ENCODE measurements at places on chromosomes 13 and 19. TPM values are rescaled to one million over a fixed set of nuclear protein-coding genes. Genes with fewer than 3 reads are reported as not detected.

ATP4A gene
- total RNA-seq, result not detected

DNA sequence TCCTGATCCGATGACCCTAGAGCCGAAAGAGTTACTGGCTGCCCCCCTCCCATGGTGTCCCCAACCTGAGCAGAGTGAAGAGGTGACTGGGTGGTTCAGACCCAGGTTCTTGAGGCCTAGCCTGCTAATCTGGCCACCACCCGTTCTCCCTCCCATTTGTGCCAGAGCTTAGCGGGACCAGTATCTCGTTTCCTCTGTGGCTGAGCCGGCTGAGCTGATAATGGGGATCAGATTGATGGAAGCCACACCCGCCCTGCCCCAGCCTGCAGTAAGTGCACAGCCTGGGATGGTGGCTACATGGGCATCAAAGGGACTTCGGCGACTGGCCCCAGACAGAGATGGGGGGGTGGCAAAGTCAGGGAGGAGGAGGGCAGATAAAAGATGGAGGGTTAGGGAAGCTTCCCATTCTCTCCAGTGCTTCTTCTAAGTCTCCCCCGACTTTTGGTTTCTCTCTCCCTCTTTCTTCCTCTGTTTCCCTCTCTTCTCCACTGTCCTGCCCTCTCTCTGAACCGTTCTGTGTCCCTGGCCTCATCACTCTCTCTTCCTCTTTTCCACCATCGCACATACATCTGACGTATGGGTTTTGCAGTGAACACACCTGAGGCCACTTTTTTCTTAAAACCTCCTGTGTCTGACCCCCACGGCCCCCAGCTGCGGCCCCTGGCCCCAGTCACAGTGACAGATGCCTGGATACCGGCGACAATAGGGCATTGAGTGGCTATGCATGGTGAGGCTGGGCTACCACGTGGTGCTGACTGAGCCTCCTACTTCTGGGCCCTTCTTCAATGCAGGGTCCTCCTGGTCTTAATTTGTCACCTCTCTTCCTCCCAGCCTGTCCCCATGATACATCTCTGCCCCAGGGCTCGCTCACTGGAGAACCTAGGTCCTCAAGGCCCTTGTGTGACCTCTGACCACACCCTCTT is 2.4 kb downstream of the ELAVL3 start:
- DNase-seq, result no peak
- no peaks in the 10 kb centered on the region for H3K36me3 ChIP-seq
- H3K27me3 ChIP-seq, result peaks cover 35% of the 10 kb centered on the region
- peaks cover 30% of the 10 kb centered on the region for H3K4me1 ChIP-seq
- no peak overlapping the region for H3K4me3 ChIP-seq
- no peak overlapping the region for H3K27ac ChIP-seq

- no peaks in the 10 kb centered on the region for H3K36me3 ChIP-seq
- H3K27ac ChIP-seq, result peak overlapping the region; percentile 64
Observed at GRCh38 chr19:1374250-1374577, 9.5 kb upstream of the NDUFS7 start.

DNA sequence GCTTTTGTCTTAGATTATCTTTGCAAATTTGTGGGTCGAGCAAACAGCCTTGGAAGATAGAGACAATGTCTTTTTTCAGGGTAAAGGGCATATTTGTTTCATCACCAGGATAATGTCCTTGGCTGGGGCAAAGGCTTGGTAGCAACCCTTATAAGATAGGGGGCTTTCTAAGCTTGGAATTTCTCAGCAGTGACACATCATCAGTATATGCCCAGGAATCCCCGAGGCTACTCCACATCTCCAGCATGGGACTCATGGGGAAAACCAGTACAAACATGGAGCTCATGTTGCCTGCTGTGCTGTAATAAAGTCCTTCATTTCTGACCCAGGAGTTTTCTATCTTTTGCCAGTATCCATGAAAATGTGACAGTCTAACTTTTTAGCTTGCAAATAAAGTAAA is 77.1 kb downstream of the DCLK1 start:
- H3K4me3 ChIP-seq, result no peak overlapping the region
- no peaks in the 10 kb centered on the region for H3K4me1 ChIP-seq
- no peak overlapping the region for H3K27ac ChIP-seq
- H3K36me3 ChIP-seq, result no peaks in the 10 kb centered on the region
- no peak for DNase-seq
